ENCODE measurements at places on chromosomes 7 and 10. TPM values are rescaled to one million over a fixed set of nuclear protein-coding genes. Genes with fewer than 3 reads are reported as not detected.

Gene EBF3
- total RNA-seq, result 50.8 TPM

Gene GPR85
- total RNA-seq, result 1.1 TPM

Gene NEUROD6
- total RNA-seq, result not detected

Gene WNT8B
- not detected for total RNA-seq

Gene WDFY4
- total RNA-seq, result 13.6 TPM

Gene C10orf105
- total RNA-seq, result 0.24 TPM

- no peak for DNase-seq
Measured at GRCh38 chr10:4543938-4544533, 282.0 kb upstream of the AKR1E2 start.

Gene CYP2W1
- total RNA-seq, result not detected

DNA sequence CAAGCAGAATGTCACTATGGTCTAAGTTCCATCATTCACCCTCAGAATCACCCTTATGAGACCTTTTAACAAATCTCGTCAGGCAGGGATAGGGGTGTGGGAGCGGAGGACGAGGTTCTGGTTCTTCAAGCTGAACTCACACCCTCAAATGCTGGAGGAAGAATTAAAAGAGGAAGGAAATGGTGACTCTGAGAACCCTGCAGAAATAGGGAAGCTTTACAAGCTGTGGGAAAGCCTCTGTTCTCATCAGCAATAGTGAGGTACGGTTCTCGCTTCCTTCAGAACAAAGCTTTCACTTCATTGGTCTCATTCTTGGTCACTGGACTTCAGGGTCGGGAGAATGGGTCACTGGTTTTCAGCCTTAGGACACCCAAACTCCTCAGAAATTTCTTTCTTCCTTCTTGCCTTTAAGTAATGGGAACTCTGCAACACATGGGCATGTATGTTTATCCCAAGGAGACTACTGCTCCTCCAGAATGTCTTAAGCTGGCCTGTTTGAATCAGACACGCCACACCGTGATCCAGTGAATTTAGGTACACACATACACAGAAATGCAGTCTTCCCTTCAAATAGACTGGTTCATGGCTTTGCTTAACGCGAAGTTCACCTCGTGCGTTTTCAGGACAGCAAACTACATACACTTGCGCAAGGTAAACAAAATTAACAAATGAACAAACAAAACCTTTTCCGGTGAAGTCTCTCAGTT, 226.0 kb downstream of the SFMBT2 start:
- no peak for DNase-seq

DNA sequence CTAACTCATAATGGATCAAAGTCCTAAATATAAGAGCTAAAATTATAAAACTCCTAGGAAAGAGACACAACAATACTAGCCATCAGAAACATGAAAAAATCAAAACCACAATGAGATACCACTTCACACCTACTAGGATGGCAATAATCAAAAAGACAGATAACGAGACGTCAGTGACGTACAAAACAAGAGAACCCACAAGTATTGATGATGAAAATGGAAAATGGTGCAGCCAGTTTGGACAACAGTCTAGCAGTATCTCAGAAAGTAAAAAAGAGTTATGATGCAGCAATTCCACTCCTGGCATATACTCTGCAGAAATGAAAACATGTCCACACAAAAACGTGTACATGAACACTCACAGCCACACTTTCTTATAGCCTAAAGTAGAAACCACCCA, 173.5 kb downstream of the SRPK2 start:
- no peak for DNase-seq

- DNase-seq, result no peak
Measured at GRCh38 chr7:139896831-139897230, 67.8 kb downstream of the TBXAS1 start.

DNA sequence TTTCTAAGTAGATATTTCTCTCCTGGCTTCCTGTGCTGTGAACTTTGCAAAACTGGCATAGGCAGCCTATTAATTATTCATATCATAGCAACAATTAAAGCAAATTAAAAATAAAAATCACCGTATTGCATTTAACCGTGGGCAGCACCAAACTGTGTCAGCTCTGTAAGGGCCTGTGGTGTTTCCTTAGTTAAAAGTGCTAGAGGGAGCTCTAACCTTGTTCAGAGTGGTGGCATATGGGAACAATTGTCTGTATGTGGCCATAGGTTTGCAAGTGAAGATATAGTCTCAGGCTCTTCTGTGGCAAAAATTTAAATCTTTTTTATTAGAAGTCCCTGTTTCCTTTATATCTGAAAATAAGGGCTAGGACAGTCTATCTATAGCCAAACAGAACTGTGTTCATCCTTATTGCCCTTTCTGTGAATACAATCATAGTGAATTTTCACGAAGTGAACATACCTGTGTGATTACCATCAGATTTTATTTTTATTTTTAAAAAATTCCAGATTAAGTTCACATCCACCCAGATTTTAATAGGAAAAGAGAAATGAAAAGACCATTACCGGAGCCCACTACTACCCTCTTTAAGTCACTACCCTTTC, 92.6 kb downstream of the POLL start:
- DNase-seq, result no peak

GRCh38 chr7:39838326-39838725, 111.7 kb upstream of the CDK13 start:
- no peak for DNase-seq

- DNase-seq, result no peak
Measured at GRCh38 chr10:88918191-88918905, 34.2 kb downstream of the ACTA2 start.

- no peak for DNase-seq
Measured at GRCh38 chr7:17690030-17690429, 250.3 kb downstream of the SNX13 start.

DNA sequence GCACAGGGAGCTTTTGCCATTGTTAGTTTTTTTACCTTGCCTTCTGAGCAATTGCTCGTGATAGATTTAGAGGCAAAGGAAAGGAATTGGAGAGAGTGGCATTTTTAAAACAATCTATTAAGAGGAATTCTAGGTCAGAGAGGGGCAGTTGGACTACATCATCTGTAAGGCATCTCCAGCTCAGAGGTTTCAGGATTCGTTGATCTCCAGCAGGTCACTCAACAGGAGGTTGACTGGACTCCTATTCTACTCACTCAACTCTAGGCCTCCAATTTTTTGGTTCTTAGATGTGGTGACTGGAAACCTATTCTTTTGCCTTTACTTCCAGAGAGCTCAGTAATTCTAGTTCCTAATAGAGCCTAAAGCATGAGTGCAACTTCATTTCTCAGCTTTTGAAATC, 42.8 kb downstream of the TBXAS1 start:
- no peak for DNase-seq

DNA sequence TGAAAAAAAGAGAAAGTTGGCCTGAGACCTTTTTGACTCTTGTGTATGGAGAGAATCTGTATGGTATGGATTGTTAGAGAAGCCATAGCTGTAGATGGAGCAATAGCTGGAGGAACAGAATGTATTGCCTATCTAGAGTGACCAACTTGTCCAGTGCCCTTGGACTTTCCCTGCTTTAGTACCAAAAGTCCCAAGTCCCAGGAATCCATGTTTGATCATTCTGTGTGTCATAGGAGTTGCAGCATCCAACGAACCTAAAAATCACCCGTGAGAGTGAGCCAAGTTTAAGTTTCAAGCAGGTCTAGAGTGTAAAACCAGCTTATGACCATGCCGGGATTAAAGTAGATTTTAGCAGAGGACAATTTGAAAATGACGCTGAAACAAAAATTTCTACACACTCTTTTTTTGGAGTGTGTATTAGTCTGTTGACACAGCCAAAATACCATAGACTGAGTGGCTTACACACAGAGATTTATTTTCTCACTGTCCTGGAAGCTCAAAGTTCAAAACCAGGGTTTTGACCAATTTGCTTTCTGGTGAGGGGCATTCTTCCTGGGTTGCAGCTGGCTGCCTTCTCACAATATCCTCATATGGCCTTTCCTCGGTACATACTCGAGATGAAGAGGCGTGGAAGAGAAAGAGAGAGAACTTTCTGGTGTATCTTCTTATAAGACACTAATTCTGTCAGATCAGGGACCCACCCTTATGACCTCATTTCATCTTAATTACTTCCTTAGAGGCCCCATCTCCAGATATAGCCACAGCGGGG, 36.9 kb upstream of the ZNF518A start:
- DNase-seq, result no peak

DNA sequence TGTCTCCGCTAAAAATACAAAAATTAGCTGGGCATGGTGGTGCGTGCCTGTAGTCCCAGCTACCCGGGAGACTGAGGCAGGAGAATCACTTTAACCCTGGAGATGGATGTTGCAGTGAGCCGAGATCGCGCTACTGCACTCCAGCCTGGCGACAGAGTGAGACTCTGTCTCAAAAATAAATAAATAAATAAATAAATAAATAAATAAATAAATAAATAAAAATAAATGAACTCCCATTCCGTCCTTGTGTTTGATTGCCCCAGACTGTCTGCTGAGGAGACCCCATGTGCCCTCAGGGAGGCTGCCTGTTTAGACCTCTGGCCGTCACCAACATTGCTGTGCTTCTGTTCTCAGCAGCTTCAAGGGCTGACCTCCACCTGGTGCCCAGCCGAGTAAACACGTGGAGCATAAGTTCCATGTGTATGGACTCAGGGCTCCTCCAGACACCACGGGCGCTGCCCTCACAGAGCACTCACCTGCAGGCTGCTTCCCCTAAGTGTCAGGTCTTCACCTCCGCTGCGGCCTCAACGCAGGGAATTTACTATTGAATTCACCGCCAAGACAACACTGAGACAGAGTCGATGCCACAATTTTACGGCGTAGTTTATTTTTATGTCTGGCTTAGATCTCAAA, 32.0 kb downstream of the VOPP1 start:
- no peak for DNase-seq

DNA sequence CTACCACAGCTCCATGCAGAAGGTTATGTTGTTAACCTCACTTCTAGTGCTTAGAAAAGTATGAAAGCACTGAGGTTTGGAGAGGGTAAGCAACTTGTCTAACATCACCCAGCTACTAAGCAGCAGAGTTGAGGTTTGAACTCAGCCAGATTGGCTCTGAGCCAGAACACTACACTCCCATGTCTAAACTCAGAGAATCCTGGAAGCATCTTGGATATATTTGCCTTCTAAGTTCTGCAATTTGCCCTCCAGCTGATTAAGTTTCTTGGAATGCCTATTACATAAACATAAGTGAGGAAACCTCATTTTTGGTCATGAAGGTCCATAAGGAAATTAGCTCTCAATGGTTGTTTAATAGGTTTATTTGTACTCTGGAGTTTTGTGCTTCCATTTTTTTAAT, 78.1 kb upstream of the PHYHIPL start:
- no peak for DNase-seq

- no peak for DNase-seq
Measured at GRCh38 chr7:75718390-75719031, 20.2 kb downstream of the HIP1 start.

DNA sequence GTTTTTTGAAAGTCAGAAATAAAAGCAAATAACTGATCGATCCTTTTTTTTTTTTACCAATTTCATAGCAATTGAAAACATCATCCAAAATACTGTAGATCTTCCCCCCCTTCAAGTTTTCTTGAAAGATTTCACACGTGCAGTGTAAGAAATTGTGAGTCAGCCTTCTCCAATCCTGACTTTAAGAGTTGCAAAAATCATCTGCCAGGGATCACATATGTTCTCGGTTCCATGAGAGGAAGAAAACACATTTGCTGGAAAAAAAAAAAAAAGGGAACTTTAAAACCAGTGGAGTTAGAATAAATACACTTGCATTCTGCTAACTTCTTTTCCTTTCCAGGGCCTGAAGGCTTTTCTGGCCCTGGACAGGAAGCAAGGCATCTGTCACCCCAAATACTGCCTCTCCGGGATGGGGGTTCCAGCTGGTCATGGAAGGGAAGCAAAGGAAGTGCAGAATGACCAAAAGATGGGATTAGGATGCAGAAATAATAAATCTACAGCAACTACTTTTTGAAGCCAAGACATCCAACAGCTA, 198.4 kb upstream of the KIAA1217 start:
- no peak for DNase-seq

GRCh38 chr7:107315716-107316220, 147.0 kb downstream of the HBP1 start:
- DNase-seq, result no peak

DNA sequence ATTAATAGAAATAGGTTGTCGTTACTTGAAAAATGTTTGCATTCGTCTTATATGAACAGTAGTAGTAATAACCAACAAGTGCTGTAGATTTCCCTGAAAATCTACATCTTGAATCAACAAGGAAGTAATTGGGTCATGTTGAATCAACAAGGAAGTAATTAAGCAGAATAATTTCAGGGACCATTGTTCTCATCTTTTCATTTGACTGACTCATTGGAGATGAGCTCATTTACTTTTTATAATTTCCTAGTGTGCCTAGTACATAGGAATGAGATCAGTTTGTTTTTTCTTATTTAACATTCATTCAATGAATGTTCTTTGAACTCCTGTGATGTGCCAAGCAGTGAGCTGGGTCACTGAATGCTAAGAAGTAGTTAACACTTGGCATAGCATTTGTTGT, 8.2 kb downstream of the CLDN12 start:
- DNase-seq, result no peak

Gene MSMB
- not detected for total RNA-seq

Data from omental fat pad (tissue), 4 donors.